ENCODE measurements at places on chromosomes 2 and 18.

DNA sequence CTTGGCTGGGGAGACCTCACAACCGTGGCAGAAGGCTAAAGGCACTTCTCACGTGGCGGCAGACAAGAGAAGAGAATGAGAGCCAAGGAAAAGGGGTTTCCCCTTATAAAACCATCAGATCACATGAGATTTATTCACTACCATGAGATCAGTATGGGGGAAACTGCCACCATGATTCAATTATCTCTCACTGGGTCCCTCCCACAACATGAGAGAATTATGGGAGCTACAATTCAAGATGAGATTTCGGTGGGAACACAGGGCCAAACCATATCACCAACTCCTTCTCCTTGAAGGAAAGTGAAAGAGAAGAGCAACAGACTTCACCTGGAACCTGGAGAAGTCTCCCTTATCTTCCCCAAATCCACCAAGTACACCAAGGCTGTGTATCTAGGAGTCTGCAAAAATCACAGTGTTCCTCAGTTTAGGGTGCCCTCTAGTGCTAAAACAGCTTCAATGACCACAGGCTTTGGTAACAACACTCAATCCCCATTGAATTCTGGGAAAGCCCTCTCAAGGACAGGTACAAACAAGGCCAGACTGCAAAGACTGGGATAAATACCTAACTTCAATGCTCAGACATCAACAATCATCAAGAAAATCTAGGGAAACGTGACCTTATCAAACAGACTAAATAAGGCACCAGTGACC, 148.8 kb upstream of the SRD5A2 start:
- DNase-seq = peak; percentile 26

GRCh38 chr2:42248846-42249245, 79.7 kb downstream of the EML4 start:
- no peak for DNase-seq

GRCh38 chr2:215624423-215624829, 188.6 kb upstream of the FN1 start:
- DNase-seq = no peak

DNA sequence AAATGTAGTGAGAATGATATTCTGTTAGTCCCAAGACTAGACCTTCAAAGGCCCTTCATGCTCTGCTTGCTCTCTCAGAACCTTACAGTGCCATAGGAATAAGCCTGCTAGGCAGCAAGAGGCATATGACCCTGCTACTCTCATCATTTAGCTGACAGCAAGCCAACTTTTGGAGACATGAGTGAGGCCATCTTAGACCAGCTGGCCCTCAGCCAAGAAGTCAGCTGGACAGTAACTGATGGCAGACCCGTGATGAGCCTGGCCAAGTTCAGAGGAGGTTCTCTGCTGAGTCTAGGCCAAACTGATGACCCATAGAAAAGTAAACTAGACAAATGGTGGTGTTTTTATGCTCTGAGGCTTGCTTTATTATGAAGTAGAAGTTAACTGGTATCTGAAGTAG, 82.6 kb downstream of the C18orf54 start:
- DNase-seq = no peak

- no peak for DNase-seq
Observed at GRCh38 chr2:16284941-16285625, 344.7 kb downstream of the MYCN start.

GRCh38 chr2:188647430-188648070, 326.6 kb upstream of the COL3A1 start:
- no peak for DNase-seq

DNA sequence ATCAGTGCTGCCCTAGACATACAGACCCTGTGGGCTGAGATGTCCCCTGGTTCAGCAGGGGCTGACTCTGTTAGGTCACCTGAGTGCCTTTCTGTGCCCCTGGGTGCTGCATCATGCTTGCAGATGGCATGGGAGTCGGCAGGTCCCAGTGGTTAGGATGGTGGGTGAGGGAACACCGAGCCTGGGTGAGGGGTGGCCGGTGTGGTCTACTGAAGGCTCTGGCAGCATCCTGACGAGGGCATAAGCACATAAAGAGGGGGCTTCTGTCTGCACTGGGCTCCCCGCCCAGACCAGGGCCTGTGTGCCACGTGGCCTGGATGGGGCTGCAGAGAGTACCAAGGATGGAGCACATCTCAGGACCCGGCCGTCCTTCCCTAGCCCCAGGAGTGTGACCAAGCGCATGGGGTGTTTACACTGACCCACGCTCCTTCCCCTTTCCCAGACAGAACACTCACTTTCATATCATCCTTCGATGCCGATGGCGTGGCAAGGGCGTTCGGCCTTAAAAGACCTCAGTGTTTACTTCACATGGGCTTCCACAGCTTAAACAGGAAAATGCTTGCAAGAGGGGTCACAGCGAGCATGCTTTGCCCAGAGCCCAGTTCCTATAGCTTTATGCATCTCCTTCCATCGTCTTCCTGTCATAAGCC, 115.1 kb downstream of the STPG4 start:
- no peak for DNase-seq

GRCh38 chr2:186457908-186458307, 28.2 kb upstream of the ZC3H15 start:
- DNase-seq = no peak

DNA sequence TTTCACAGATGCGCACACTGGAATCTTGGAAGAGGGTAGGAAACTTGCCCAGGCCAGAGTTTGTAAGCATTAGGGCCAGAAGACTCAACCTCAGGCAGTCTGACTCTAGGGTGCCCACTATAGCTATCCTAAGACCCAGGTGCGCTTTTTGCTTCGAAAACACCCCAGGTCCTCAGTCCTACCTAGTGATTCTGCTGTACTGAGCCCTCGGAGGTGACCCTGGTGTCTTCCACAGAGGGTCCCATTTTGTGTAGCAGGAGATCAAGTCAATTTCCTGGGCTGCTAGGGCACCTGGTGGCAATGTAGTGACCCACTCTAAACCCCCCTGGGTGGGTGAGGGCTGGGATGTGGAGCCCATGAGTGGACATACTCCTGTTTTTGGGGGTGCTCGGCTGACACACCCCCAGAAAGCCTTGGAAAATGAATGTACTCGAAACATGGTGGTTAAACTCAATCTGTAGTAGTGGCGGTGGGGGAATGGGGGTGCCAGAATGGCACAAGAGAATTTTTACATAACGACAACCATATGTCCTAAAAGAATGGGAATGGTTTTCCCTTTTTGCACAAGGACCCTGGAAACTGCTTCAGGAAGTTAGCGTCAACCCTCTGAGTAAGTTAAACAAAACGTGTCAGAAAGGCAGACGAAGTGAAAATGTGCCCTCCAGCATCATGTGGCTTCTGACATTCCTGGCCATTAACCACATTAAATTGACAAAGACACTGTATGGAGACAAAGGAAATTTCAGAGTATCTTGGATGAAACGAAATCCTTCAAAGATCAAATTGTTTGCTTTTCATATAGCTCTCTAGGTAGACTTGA, 218.0 kb upstream of the COPS8 start:
- no peak for DNase-seq

- DNase-seq = no peak
Observed at GRCh38 chr18:48791636-48792105, 159.1 kb downstream of the SMAD7 start.

GRCh38 chr2:11344956-11345677, 681 bp upstream of the ROCK2 start:
- DNase-seq = peak; percentile 96

GRCh38 chr2:182077448-182078142, 91.9 kb downstream of the PPP1R1C start:
- DNase-seq = peak; percentile 98

DNA sequence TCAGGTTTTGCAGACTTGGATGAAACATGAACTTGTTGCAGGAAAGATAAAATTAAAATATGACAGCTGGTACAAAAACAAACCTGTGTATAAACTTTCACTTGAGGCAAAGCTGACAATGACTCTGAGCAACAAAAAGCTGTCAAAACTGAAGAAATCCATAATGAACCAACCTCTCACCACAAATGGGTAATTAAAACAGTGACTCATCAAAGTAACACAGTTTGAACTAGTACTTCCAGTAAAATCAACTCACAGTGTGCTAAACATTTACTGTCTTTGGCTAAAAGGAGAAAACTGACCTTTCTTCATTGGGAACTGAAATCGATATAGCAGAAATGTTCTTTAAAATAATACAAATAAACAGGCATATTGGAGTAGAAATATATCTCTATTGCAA, 209.7 kb downstream of the WDPCP start:
- DNase-seq = no peak

DNA sequence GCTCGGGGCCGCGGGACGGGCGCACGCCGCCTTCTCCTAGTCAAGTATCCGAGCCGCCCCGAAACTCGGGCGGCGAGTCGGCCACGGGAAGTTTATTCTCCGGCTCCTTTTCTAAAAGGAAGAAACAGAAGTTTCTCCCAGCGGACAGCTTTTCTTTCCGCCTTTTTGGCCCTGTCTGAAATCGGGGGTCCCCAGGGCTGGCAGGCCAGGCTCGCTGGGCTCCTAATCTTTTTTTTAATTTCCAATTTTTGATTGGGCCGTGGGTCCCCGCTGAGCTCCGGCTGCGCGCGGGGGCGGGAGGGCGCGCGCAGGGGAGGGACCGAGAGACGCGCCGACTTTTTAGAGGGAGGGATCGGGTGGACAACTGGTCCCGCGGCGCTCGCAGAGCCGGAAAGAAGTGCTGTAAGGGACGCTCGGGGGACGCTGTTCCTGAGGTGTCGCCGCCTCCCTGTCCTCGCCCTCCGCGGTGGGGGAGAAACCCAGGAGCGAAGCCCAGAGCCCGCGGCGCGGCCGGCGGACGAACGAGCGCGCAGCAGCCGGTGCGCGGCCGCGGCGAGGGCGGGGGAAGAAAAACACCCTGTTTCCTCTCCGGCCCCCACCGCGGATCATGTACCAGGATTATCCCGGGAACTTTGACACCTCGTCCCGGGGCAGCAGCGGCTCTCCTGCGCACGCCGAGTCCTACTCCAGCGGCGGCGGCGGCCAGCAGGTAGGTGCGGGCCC, 617 bp downstream of the FOSL2 start:
- no peak for DNase-seq

- no peak for DNase-seq
Observed at GRCh38 chr2:202072737-202073401, at the start of gene KIAA2012. Gene KIAA2012, plus strand, starts transcription at chr2:202073255. Its CDS starts 373 bp downstream, at chr2:202073628.

- DNase-seq = no peak
Observed at GRCh38 chr2:111624411-111625156, 259.4 kb downstream of the ANAPC1 start.

All from LNCaP clone FGC (cell line).